ENCODE measurements at places on chromosomes 4 and X.

DNA sequence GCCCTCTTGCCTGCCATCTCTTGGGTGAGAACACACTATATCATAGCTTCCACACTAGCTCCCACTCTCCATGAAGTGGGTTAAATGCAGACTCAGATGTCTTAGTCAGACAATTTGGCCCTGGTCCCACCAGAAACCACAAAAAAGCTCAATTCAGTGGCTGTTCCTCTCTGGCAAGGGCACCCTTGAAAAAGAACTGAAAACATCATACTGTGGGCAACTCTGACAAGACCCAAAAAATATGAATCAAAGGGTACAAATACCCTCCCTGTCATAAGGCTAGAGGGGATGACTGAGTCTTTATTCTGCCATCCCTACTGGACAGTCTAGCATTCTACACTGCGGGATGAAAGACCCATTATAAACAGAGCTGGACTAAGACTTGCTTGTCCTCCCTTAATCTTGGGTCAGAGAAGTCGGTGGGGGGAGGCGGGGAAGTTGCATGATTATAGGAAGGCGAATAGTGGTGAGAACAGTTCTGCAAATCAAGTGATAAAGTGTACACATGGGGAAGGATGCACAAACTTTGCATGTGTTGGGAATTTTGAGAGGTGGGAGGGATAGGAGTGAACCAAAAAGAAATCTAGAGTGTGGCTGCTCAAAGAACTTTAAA lies 172.1 kb downstream of the OPHN1 start:
- no peak for DNase-seq

DNA sequence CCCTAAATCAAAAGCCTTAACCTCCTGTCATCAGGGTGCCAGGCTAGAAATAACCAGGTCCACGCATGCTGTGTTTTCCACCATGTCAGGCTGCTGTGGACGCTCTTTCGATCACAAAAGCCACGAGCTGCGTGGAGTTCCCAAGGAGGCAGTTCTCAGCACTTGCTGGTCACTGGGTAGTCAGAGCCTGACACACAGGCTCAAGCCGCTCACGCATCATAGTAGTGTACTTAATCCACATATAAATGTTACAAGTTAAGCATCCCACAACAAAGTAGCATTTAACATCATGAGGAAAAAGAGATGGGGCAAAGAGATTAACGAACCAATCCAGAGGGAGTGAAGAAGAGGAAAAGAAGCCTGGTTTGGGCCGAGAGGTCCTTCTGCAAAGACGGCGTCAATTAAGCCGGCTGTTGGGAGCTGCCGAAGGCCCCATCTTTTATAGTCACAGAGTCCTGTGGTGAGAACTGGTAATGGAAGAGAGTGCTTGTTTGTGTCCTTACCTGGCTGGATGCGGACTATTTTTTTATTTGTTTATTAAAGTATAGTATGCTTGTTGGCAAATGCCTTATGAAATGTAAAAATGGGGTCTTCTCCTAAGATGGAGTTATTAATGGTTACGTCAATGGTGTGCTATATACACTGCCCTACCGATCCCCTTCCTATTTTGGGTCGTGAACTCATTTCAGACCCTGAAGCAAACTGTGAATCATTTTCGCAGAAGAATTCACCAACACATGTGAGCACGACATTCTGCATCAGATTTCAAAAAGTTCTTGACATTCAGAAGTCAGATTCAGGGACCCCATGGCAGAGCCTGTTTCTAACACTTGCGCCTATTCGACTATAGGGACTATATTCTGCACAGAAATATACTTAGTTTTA lies 675 bp downstream of the PRIMPOL start:
- no peak for DNase-seq

GRCh38 chr4:170729897-170730296 lies 640.1 kb upstream of the AADAT start:
- DNase-seq = no peak

- DNase-seq = no peak
Measured at GRCh38 chrX:39304746-39305145, 503.5 kb downstream of the MID1IP1 start.

- DNase-seq = no peak
Measured at GRCh38 chrX:131445955-131446354, 97.9 kb upstream of the OR13H1 start.

GRCh38 chr4:71974681-71975080 lies 57.1 kb upstream of the NPFFR2 start:
- DNase-seq = no peak

DNA sequence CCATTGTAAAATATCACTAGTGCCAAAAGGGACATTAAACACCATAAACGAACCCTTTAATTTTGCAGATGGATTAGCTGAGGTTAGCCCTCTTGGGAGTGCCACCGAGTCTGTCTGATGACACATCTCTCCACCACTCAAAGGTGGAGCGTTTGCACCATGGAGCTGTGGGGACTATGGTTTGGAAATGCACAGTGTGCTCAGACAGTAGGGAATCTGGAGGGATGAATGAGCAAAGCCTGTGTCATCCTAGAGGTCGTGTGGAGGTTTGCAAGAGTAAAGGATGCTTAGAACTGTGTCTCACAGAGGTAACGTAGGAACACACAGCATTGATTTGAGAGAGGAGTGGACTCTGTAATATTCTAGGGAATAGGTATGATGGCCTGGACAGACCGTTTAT lies 93.7 kb downstream of the CLNK start:
- DNase-seq = no peak

GRCh38 chrX:121733514-121733913 lies 686.1 kb downstream of the GLUD2 start:
- no peak for DNase-seq

- no peak for DNase-seq
Measured at GRCh38 chr4:25550376-25551030, 105.1 kb upstream of the SLC34A2 start.

DNA sequence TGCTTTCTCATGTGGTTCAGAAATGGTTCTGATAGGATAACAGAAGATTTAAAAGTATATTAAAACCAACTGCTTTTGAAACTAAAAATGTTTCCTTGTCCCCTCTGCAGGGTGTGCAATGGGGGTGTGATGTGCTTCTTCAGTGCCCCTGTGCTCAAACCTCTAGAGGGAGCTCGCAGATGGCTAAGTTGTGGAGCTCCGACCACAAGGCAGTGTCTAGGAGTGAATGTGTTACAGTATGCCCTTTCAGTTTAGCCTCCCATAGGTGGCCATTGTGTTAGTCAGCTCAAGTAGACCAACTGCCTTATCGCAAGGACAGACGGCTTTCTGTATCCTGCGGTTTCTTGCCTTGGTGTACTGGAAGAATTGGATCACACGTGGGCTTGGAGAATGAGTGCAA lies 130.5 kb downstream of the TENT5D start:
- DNase-seq = no peak

DNA sequence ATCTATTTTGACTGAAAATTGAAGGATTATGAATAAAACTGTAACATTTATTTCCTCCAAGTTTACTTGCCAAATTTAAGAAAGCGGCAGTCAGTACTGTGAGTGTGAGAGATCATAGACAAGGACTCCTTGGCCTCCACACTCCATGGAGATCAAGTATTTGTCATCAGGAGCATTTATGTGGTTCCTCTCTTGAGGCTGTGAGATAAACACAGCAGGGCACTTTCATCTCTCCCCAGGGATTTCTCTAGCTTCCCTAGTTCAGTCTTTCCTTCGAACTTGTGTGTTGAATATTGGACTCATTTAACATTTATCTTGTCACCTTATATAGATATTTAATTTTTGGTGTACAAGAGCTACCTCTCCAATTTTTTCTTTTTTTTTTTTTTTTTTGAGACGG lies 40.8 kb downstream of the PDE5A start:
- DNase-seq = no peak

GRCh38 chr4:89248879-89249281 lies 58.7 kb downstream of the GPRIN3 start:
- no peak for DNase-seq

- no peak for DNase-seq
Measured at GRCh38 chrX:70301716-70302115, 11.8 kb downstream of the KIF4A start.

GRCh38 chrX:109389917-109390316 lies 92.0 kb downstream of the GUCY2F start:
- DNase-seq = no peak

DNA sequence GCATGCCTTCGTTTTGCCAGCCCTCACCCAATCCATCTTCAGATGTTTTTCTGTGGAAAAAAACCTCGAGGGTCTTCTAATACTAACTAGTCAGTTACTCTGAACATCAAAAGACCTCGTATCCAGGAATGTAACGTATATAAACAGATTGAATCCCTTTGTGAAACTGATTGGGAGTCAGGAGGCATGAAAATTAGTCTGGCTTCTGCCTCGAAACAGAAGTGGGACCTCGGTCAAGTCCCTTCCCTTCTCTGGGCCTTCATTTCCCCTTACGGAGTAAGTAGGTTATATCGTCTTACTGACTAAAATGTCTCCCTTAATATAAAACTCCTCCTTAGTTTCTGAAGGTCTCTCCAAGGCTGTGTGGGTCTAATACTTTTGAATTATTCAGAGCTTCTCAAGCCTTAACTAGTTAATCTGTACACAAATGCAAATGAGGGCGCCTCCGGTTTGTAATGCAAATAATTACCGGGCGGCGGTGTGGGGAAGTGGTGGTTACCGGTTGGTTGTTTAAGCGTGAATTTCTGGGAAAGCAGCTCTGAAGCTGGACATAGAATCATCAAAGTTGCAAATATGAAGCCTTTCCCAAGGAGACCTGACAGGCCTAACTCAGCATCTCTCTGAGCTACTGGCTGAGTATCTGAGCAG lies 11.4 kb upstream of the NKRF start:
- DNase-seq = no peak

- no peak for DNase-seq
Measured at GRCh38 chr4:108333353-108333942, 164.7 kb upstream of the LEF1 start.

DNA sequence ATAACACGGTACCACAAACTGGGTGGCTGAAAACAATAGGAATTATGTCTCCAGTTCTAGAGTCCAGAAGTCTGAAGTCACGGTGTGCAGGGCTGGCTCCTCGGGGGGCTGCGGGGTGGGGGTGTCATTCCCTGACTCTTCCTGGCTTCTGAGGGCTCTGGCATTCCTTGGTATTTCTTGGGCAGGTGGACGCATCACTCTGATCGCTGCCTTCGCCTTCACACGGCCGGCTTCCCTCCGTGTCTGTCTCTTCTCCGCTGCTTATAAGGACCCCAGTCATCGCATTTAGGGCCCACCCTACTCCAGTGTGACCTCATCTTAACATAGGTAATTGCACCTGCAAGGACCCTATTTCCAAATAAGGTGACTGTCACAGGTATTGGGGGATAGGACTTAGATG lies 134.6 kb downstream of the CPZ start:
- DNase-seq = no peak

DNA sequence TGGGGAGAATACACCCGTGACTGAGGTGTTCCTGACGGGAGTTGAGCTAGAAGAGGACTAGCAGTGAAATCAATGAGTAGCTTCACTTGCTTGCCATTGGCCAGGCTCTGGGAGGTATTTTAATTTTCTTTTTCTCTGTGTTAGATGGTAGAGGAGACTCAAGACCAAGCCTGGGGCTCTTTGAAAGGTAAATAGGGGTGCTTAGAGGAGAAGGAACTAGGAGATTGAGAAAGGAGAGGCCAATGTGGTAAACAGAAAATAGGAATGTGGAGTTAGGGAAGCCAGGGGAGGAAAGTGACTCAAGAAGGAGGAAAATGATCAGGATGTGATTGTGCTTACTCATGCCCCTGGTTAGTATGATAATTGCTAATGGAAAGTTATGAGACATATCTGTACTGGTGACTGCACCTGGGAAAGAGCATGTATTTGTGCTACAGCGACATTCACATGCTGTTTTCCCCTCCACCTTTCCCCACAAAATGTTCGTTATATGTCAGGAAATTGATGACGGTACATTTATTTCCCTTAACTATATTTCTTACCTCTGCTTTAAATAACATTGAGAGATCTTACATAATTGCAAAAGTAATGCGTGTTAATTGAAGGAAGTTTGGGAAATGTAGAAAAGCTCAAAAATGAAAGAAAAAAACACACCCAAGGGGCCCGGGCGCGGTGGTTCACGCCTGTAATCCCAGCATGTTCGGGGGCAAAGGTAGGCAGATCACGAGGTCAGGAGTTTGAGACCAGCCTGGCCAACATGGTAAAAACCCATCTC lies 16.9 kb upstream of the LRBA start:
- DNase-seq = no peak

- DNase-seq = no peak
Measured at GRCh38 chr4:119040261-119040660, 95.4 kb upstream of the MYOZ2 start.

GRCh38 chrX:65928522-65928921 lies 111.4 kb downstream of the VSIG4 start:
- DNase-seq = no peak

GRCh38 chrX:1354036-1355019 lies 17.7 kb downstream of the IL3RA start:
- DNase-seq = no peak

GRCh38 chr4:7295911-7296660 lies 103.7 kb downstream of the SORCS2 start:
- DNase-seq = no peak

All from DMS 273 treated with DMSO at 0.1 percent for 48 hours (cell line).